CD4-positive, alpha-beta T cell treated with Interleukin-1 beta for 1 hour (primary cell): ENCODE measurements at places on chromosomes 5 and 9.

- no peak for DNase-seq
Observed at GRCh38 chr9:94639999-94640376, 670 bp upstream of the FBP1 start.

DNA sequence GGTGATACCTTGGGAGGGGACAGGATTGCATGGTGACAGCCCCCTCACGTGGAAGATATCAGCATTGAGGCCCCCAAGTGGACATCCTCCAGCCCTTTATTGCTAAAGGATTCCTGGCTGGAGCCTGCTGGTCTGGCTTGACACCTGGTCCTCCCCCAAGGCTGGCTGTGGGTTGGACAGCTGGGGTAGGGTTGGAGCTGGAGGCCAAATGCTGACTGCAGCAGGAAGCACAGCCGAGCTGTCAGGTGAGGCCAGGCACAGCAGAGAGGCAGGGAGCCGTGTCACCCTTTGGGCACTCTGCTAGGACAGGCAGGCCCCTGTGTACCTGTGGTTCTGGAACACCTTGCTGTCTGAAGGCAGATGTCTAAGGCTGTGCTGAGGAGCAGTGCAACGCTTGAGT is 2.2 kb downstream of the CACFD1 start:
- no peak for DNase-seq

DNA sequence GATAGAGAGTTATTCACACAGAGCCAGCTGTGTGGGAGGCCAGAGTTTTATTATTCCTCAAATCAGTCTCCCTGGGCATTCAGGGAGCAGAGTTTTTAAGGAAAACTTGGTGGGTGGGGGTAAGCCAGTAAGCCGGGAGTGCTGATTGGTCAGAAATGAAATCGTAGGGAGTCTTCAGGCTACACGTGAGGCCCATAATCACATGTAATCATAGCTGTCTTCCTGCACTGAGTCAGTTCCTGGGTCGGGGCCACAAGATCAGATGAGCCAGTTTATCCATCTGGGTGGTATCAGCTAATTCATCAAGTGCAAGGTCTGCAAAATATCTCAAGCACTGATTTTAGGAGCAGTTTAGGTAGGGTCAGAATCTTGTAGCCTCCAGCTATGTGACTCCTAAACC is 10.8 kb upstream of the TTC39B start:
- DNase-seq: no peak

- DNase-seq: no peak
Observed at GRCh38 chr5:63916786-63917185, 45.5 kb downstream of the HTR1A start.

DNA sequence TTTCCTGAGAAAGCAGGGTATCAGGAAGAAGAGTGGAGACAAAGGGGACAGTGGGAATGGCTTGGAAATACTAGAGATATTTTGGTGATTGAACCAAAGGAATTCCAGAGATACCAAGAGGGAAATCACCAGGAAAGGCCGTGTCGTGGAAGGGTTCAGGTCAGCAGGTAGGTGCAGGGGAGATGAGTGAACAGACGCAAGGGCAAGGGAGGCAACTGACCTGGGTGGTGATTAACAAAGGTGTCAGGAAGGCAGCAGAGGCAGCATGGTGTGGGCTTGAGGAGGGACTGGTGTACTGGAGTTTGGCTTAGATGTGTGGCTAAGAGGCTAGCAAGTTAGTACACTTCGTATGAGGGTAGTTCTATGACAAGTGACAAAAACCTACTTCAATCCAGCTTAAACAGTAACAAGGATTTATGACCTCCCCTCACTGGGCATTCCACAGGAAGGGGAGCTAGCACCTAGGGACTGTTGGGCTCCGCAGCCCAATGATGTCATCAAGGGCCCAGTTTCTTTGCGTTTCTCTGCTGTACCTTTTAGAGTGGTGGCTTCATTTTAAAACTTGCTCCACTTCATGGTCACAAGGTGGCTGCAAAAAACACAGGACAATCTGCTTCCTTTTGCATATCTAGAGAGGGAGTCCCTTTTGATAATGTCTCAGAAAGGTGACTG is 37.0 kb downstream of the INIP start:
- no peak for DNase-seq

DNA sequence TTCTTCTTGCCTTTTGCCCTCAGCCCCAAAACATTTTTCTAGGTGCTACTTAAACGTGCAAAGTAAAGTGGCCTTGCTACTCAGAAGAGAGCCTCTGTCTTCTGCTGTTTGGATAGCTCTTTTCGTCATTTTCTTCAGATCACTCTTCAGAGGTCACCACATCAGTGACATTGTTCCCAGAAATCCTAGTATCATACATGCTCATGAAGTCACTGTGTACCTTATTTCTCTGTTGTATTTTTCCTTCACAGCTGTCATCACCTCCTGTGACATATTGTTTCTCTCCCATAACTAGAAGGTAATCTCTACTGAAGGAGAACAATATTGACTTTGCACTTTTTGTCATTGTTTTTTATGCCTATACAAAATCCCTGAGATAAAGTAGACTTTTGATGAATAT is 237.0 kb upstream of the CDH18 start:
- DNase-seq: no peak

DNA sequence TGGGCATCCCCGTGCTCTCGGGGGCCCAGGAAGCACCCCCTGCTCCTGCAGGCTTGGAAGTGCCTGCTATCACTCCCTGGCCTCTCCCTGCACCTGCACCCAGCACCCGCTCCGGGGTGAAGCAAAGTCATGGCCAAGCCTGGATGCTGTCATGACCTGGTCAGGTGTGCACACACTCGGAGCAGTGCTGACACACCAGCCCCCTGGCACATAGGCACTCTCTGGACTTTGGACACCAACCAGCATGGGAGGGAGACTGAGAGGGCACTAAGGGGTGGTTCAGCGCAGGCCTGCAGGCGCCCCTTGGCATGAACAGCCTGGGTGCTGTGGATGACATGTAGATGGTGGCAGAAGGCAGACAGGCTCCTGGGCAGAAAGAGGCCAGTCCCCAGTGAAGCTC is 158.6 kb downstream of the GHR start:
- DNase-seq: no peak

GRCh38 chr5:55921617-55922016 is 70.5 kb downstream of the IL31RA start:
- DNase-seq: no peak

- DNase-seq: no peak
Observed at GRCh38 chr9:84481636-84482218, 141.2 kb upstream of the SLC28A3 start.

- no peak for DNase-seq
Observed at GRCh38 chr9:108225149-108225800, 630.5 kb downstream of the ACTL7B start.

GRCh38 chr5:14584848-14585247 is 3.3 kb downstream of the OTULINL start:
- no peak for DNase-seq

- no peak for DNase-seq
Observed at GRCh38 chr5:41918105-41918504, 7.0 kb upstream of the FBXO4 start.

DNA sequence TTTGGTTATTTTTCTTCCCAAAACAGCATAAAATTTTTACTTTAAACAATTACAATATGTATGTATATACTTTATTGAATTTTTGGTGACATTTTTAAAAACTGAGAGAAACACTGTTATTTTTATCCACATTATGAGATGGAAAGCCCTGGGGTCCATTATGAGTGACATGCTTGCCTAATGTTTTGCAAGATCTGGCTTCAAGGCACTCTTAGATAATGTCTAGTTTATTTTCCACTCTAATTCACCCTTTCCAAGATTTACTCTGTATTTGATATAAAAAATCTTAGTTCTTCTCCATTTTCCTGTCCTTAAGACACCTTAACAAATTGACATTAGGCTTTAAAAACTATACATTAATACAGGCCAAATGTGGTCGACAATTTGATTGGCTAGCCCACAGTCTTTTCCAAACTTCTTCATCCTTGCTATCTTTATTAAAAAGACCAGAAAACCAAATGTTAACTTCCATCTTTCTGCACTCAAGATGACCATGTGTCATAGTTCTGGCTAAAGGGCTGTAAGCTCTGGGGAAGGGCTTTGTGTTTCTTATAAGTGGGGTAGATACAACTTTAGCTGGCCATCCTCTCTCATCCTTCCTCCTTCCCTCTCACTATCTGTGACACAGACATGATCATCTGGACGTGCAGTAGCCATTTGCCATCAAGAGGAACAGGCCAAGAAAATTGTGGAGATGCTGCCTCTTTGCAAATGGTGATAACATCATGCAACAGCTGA is 561.1 kb downstream of the PDE4D start:
- no peak for DNase-seq

DNA sequence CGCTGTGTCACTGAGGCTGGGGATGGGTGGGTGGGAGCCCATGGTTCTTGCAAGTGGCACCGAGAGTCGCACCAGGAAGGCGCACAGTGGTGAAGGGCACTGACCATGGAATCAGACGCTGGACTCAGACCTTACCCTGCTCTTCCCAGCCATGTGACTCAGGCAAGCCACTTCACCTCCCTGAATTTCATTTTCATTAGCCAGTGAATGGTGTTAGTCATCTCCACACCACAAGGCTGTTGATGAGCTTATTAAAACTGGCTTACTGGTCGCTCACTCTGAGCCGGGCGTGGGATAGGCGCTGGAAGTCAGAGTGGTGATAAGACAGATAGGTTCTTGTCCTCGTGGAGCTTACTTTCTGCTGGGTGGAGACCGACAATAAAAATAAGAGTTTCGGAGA is 25.1 kb downstream of the FGF18 start:
- no peak for DNase-seq

DNA sequence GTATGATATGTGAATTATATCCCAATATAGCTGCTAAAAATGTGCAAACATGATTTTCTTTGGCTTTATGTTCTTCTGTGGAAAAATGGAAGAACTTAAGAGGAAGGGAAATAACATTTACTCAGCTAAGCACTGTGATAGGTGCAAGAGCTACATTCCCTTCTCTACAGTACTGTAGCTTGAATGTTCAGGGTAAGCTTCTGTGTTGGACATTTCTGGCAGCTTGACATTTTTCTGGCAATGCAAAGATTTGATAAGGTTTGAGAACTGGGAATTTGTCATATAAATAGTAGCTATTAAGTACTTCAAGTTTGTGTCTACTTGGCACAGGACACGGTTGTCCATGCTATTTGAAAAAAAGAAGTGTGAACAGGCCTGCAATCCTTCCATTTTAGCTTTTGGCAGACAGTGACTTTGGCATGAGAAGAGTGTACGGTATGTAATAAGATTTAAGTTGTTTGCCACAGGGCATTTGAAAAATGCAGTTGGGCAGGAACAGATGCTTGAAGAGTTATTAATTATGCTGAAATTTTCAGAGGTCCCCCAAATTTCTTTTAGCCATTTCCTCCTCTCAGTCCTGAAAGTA is 77.6 kb downstream of the KIF4B start:
- no peak for DNase-seq

DNA sequence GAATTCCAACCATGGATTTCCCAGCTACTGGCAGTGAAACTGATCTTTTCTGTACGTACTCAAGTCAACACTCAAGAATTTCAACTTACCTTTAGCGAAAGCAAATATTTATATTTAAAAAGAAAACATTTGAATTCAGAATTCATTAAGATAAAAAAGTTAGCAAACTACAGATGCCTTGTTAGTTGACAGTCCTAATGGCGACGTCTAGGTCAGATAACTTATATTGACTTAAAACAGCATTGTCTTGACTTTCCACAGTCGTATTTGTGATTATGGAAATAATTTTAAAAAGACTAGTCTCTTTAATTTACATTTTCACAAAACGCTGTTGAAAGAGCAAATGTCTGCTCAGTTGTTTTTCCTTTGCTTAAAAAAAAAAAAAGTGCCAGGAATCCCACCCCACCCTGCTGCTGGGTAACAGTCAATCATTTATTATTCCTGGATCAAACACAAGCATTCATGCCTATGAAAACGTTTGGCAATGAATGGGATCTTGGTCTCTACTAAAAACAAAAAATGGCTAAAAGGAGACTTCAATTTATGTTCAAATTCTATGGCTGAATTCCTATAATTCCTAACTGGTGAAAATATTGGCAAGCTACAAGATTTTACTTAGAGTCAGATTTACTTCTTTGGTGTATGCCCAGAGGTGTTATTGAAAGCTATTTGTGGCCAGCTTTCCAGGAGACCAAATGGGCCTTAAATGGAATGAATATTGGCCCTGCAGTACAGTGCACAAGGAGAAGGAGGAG is 22.0 kb downstream of the OR2S2 start:
- DNase-seq: no peak

- peak; percentile 62 for DNase-seq
Observed at GRCh38 chr5:133868946-133869518, 99.4 kb downstream of the C5orf15 start.

DNA sequence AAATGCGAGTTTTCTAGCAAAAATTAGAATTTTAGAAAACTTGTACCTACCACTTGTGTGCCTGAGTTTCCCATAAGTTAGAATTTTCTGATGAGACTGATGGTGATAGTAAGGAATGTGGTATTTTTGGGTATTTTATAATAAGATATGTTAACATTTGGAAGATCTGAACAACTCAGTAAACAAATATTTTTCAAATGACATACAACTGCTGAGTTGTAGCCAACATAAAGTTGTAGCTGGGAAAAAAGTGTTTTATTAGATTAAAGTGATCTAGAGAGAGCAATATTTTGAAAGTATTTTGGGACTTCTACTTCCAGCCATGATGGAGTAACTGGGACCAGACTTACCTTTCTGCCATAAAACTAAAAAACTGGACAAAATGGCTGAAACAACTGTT is 37.9 kb downstream of the GEMIN5 start:
- no peak for DNase-seq

- no peak for DNase-seq
Observed at GRCh38 chr5:180287404-180287803, 4.5 kb downstream of the MAPK9 start.

DNA sequence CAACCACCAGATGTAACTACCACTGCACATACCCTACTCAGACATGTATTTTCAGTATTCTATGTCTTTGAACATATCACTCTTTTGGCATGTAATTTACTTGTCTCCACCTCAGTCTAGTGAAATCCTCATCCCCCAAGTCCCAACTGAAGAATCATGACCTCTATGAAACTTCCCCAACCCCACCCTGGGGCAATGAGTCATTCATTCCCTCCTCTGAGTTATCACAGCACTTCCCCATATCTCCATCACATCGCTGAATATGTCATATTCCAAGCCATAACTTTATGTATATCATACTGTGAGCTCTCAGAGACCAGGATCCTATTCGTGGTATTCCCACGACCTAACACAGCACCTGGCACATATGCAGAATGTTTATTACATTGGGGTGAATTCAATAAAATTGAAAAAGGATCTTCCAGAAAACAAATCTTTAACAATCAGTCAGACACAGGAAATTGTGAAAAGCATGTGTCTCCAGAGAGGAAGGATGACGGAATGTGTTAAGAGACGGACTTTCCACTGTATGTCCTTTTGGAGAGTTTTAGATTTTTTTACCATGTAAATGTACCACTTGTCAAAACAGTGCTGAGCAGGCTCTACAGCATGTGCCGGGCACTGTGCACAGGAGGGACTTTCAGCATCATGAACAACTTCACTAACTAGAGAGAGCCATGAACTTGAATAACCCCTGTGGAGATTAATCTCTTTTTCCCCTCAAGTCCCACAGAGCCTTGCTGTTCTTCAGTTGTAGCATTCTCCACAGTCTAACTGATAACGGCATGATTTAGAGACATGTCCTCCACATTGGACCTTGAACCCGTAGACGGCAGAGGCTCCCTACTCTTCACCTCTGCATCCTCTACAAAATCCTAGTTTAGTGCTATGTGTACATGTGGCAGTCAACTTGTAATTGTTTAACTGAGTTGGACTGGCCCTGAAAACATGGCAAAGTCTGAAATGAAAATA is 213.5 kb downstream of the GLIS3 start:
- no peak for DNase-seq
